Fibroblast of skin of left biceps (primary cell): ENCODE measurements at places on chromosomes 12 and 14.

- DNase-seq = no peak
Observed at GRCh38 chr12:71353607-71354006, 86.0 kb upstream of the LGR5 start.

GRCh38 chr12:64452559-64453329 is 824 bp downstream of the TBK1 start:
- DNase-seq = peak; percentile 56

DNA sequence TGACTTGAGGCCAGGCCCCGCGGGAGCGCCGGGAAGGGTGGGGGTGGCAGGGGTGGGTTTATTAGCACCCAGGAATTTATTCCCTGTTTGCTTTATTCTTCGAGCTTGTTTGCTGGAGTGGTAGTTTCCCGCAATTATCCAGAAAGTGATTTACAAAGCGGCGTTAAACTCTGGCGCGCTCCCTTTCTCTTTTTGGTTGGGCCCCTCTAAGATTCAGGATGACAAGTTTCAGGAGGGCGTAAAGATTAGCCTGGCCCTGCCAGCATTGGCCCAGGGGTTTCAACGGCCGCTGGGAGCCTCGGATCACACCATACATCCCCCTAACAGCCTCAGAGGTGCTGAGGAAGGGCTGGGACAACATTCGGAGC is 444 bp upstream of the NKX2-8 start:
- DNase-seq = no peak

GRCh38 chr12:106299202-106299774 is 3.2 kb upstream of the TCP11L2 start:
- DNase-seq = no peak

DNA sequence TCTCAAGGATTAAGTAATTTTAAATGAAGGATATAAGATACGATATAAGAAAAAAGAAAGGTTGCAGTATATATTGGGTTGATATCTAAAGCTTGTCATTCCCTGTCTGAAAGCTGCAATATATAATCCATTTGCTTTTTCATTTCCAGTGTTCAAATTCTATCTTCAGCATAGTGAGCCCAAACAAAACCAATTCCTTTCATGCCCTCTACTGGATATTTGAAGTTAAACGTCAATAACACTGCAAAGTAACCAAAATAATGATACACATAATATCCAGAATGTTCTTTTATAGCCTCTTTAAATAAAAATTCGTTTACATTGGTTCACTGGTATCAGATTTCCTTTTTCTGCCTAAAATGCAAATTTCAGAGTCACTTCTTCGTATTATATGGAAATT is 64.5 kb upstream of the DAAM1 start:
- no peak for DNase-seq

DNA sequence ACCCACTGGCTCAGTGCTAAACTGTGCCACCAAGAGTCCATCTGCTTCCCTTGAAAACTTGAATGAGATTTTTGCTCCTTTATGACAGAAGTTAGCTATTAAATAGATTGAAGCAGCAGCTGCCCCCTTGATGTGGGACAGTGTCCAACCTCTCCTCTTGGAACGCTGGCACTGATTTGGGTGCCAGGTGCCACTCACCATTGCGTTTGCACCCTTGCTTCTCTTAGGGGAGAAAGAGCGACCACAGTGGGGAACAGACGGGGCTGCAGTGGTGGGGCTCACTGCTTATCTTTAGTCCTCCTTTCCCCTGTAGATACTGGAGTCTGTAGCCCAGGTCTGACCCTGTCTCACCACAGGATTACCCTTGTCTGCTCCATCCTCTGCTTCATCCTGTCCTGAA is 9.4 kb downstream of the EP400 start:
- DNase-seq = no peak

DNA sequence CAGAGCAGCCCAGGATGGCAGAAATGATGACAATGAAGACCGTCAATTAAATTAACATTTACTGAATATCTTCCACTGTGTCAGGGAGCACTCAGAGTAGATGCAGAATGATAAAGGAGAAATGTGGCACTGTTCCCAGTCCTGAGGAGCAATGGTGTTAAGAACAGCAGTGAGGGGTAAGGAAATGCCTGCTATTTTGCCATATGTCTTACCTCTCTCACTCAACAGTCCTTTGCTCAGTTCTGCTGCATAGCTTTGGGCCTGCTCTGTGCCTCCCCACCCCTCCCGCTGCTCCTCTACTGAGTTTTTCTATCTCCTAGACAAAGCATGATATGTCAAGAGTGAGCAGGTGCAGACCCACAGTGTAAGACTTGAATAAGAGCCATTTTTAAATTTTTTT is 318.8 kb downstream of the NAV3 start:
- no peak for DNase-seq

DNA sequence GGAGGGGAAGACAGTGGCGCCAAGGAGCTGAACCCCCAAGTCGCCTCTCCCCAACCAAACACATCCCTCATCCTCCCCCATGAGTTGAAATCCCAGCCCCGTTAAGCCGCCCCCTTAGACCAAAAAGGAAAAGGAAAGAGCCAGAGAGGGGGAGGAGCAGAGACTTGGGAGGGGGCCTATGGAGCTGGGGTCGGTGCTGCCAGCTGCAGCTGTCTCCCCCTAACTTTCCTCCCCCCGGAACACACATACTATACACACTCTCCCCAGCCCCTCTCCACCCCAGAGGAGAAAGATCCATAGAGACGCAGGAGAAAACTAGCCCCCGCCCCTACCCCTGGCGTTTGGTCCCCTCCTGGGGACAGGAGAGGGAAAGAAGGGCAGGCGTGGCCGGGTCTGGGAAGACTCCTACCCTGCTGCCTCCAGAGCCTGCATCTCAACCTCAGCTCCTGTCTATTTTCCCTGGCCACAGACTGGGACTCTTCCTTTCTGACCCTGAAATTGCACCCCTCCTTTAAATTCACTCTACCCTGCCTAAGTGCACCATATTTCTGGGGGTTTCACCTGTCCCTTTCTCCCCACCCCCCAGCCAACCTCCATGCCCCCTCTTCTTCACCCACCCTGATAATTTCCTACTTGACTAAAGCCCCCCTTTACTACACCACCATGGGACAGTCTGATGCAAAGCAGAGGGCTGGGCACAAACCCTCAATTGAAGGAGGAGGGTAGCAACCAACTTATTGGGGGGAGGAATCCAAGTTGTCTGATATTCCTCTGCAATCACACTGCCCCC is 1.7 kb upstream of the HOXC9 start:
- DNase-seq = no peak

GRCh38 chr14:85479306-85479705 is 50.6 kb upstream of the FLRT2 start:
- no peak for DNase-seq

DNA sequence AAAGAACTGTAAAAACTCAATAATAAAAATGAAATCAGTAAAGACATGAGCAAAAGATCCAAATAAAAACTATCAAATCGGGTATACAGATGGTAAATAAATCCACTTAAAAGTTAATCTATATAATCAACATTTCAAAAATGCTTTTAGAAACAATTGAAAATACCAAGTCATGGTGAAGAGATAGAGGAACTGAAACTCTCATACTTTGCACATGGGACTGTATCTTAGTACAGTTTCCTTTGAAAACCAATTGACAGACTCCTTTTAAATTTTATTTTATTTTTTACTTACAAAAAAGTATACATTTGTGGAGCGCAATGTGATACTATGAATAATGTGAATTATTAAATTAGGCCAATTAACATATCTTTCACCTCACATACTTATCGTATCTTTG is 98.6 kb upstream of the FAR2 start:
- DNase-seq = no peak

- no peak for DNase-seq
Observed at GRCh38 chr12:122226366-122227125, 694 bp upstream of the DIABLO start.

DNA sequence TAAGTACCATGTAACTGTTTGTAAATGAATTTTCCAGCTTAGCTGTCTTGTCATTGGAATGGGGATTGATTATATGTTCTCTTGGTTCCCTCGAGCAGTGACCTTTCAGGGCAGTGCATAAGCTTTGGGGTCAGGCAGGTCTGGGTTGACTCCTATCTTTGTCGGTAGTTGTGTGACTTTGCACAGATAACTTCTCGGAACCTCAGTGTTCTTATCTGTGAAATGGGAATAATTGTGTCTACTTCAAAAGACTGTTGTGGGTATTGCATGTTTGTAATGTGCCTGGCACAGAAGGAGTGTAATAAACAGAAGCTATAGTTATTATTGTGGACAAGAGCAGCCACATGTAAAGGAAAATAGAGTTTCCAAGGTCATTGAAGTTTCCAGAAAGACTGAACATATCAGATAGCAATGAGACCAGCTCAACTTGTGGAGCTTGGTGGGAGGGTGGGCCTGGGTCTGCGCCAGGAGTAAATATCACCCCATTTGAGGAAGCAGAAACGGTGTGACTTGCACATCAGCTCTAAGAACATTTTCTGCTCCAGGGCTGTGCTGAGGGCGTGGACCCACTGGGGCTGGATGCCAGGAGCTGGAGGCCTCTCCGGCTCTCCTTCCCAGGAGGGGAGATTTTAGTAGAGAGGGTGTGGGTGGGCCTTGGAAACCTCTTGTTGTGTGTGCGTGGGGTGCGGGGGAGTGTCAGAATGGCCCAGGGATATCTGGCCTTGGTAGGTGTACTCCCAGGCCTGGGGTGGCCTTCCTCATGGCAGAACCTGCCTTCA is 19.7 kb downstream of the FOS start:
- no peak for DNase-seq

GRCh38 chr14:53330441-53330840 is 177.3 kb upstream of the DDHD1 start:
- no peak for DNase-seq

DNA sequence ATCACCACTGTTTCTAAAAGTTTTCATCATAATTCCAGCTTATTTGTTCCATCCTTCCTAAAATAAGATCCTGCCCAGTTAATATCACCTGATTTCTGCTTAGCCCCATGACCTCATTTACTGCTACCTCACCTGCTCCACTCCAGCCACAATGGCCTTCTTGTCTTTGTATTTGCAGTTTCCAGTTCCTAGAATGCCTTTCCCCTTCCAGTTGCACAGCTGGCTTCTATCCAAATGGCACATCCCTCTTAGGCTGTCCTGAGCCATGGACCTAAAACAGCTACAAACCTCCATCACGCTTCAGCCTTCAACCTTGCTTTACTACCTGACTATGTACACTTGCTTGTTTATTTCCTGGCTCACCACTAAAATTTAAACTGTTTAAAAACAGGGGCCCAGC is 6.5 kb upstream of the LGMN start:
- no peak for DNase-seq

- DNase-seq = no peak
Observed at GRCh38 chr14:75150150-75150549, 23.3 kb upstream of the NEK9 start.

DNA sequence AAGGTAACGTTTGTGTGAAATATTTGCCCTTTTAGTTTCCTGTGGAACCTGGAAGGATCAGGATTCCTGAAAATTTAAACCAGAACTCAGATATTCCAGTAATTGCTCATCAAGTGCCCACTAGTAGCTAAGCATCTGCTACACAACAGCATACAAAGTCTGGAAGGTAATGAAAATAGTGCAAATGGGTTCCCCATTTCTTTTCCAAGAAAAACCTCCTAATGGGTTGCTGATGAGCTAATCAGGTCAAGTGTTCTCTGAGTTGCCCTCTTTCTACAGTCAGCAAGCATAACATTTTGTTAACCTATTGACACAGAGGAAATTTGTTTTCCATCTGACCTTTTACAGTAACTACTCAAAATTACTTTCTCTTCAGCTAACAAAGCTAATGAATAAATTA is 83.6 kb upstream of the PMCH start:
- DNase-seq = no peak

DNA sequence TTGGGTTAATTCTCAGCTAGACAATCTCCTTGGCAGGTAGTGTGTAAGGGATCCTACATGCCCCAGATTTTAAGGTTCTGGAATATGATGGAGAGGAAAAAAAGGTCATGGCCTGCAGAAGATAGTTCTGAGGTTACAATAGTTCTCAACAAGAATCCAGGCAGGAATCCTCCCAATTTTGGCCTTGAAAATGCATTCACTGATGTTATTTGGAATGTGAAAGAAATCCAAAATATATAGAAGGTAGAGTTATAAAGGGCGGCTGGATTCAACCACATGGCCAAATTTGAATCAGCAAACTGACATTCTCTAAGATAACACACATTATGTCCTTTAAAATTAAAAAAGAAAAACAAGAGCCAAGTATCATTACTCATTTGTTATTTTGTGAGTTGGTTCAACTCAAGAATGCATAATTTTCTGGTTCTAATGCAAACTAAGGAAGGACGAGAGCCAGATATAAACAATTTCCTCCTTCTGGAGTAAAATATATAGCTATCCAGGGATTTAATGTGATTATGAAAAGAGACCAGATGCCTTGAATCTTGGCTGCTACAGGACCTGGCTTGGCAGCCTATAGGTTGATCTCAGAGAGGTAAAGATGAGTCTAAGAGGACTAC is 177.0 kb upstream of the G2E3 start:
- DNase-seq = no peak

DNA sequence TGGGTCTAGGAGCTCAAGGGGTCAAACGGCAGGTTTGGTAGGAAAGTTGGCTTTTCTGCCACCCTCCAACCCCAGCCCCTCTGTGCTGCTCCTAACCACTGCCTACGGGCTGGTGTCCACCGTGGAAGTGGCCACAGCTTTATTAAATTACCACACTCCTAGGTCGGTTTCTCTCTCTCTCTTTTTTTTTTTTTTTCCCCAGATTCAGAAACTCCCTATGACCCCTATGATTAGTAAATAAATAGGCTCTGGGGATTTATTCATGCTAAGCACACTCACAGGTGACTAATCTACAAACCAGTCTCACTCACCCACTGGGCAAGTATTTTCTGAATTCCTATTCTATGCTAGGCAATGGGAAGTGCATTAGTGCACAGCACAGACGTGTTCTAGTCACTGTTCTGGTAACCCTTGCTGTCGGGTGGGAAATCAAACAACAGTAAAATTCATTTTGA is 8.7 kb upstream of the DDX47 start:
- DNase-seq = peak; percentile 51

DNA sequence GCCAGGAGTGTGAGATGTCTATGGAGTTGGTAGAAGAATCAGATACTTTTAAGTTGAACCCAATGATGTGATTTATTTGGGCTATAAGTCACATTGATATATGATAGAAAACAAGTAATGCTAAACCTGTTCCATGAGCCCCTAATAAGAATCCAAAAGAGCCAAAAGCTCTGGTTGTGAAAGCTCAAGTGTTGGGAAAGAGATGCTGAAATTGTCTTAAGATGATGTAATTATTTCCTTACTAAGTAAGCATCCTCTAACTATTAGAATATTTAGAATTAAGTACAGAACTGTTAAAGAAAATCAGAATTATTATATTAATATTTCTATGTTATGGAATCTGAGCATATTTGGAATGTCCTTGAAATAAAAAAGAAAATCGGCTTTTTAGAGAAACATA is 17.6 kb upstream of the SLC2A13 start:
- DNase-seq = no peak

DNA sequence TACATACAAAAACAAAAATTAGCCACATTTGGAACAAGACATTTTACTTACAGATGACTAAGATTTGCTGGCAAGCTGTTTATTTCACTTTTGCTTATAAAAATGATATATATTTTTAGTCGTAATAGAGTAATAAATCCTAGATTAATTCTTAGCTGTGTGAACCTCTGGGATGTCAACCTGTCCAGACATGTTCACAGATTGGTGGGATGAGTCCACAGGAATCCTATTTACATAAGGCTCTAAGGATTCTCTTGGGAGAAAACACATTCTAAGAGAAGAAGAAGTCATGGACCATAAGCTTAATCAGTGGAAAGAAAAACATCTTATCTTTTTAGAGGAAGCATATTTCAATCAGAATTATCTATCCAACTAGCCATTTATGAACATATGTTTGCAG is 797.4 kb downstream of the C12orf50 start:
- no peak for DNase-seq
